ENCODE measurements at places on chromosomes 11 and 22.

- DNase-seq: peak; percentile 75
Measured at GRCh38 chr22:30425616-30426387, at the start of gene MTFP1. TSS of gene MTFP1 (plus strand) at chr22:30425768. CDS start at chr22:30425880, 112 bp downstream.

GRCh38 chr11:33692013-33692504 lies 8.6 kb downstream of the C11orf91 start:
- DNase-seq: no peak

DNA sequence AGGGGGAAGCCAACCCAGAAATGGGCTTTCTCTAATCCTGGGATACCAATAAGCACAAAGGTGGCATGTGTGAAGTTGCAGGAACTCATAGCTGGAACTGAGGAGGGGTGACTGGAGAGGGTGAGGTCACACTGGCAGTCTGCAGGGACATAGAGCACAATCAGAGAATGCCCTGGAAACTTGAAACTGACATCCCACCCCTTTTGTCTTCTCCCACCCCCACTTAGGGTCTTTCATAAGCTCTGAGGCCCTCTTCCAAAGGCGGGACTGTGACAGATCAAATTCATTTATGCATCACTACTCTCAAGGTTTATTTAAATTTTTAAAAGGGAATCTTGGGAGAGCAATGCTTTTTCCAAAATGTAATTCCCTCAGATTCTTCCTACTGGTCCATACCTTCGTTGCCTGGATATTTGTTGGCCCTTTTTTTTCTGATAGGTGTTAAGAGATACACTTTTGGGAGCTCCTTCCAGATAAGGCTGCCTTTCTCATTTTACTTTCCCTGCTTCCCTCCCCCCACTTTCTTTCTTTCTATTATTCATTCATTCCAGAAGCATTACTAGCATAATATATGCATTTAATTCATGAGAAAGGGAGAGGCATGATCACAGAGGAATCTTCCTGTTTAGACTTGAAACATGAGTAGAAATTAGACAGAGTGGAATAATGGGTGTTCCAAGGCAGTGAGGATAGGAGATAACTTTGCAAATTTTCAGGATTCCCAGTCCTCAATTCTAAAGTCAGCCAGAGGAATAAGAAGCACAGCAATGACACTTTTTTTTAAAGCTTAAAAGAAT lies 14.8 kb downstream of the OR51E2 start:
- no peak for DNase-seq

GRCh38 chr11:57240757-57241156 lies 3.7 kb upstream of the APLNR start:
- DNase-seq: no peak

DNA sequence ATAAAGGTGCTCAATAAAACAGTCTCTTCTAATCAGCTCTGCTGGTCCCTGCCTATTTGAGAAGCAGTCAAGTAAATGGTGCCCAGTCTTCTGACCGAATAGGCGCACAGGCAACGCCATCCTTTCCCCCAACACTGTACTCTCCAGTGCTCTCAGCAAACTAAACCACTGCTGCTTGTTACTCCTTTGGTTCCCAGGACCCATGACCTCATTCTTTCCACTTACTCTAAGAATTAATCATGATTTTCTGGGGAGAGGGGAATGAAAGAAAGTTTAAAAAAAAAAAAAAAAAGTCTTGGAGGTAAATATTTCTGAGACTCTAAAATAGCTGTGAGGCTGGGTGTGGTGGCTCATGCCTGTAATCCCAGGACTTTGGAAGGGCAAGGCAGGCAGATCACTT lies 63.7 kb downstream of the SGSM3 start:
- DNase-seq: no peak

DNA sequence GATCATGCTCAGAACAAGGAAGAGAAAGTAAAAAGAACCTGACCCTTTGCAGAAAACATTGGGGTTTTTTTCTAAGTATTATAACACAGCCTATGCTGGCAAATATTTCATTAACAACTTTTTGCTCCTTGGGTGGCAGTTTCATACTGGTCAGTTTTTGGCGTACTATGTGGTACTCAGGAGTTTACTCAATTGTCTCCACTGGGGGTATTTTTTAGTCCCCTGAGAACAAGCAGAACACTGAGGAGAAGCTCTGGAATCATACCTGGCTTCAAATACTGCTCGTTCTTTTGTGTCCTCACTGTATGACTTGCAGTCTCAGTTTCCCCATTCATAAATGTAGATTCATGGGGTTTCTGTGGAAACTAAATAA lies 90.4 kb downstream of the SERGEF start:
- DNase-seq: no peak

DNA sequence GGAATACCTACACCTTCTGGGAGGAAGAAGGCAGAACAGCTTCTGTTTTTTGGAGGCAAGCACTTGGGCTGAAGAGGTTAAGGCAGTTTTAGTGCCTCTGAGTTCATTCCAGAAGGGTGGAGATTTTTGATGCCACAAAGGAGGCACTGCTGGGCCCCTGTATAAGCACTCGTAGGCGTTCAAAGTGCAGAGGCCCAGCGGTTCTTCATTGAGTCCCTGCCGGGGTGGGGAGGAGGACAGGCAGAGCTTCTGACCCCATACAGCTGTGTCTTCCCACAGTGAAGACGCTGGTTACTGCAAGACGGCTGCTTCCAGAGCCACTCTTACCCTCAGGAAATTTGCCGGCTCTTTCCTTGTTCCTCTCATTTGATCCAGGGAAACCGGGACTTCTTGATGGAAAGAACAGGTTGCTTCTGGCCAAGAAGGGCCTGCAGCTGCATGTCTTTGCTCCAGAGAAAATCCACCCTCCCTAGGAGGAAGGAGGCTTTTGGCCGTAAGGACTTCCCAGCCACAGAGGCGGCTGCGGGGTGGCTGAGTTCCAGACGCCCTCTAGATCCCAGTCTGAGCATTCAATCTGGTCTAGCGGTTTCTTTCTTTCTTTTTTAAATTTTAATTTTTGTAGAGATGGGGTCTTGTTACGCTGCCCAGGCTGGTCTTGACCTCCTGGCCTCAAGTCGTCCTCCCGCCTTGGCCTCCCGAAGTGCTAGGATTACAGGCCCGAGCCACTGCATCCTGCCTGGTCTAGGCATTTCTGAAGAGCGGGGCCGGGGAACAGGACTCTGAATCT lies 9.4 kb downstream of the ADAMTS15 start:
- no peak for DNase-seq

GRCh38 chr11:61293867-61294716 lies 1.0 kb downstream of the VWCE start:
- DNase-seq: peak; percentile 75

DNA sequence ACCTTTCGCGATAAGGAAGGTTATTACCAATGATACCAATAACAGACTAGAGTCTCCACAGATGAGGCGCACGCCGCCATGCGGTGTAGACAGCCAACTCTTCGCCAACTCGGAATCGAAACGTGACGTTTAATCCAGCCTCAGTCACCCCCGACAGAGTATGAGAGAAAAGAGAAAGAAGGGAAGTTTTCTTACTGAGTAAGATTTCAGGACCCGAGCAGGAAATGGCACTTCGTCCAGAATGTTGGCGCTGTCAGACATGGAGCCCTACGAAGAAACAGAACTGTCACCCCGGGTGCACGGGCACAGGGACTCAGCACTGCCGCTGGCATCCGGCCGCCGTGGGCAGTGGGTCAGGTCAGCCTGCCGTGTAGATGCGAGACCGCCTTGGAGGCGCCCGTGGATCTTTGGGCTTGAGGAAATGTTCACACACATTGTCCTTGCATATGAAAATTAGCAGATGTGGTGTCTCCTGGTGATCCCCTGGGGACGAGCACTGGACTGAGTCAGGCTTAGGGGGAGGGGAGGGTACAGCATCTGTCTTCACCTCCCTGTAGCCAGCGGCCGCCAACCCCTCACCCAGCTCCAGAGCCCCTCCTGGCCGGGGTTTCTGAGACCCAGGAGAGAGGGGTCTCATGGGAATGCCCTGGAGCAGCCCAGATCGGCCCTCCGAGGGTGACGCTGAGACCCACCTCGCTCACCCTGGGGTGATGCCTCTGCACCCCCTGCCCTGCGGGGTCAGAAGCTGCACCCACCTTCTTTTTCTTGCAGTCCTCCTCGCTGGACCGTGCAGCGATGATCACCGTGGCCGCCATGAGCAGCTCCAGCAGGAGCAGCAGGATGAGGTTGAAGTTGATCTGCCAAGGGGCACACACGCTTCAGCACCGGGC lies 8.3 kb downstream of the MLC1 start:
- DNase-seq: no peak

GRCh38 chr11:76626921-76627401 lies 43.6 kb downstream of the LRRC32 start:
- peak; percentile 58 for DNase-seq

DNA sequence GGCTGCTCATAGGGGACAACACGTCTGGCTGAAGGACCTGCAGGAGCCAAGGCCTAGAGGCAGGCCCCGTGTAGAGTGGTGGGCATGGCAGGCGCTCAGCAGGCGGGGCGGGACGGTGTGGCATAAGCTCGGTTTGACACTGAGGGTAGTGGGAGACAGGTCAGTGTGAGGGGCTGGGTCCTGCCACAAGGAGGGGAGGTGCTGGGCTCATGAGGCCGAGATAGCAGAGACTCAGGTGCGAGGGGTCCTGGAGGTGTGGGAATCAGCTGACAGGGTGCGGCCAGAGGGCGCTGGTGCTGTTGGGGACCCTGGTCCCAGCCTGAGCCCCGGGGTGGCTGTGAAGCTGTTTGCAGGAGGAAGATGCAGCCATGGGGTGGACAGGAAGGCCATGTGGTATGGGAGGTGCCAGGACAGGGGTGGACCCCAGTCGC lies 6.7 kb downstream of the SLC22A12 start:
- DNase-seq: no peak

- DNase-seq: peak; percentile 62
Measured at GRCh38 chr22:36221799-36222751, 17.3 kb downstream of the APOL2 start.

DNA sequence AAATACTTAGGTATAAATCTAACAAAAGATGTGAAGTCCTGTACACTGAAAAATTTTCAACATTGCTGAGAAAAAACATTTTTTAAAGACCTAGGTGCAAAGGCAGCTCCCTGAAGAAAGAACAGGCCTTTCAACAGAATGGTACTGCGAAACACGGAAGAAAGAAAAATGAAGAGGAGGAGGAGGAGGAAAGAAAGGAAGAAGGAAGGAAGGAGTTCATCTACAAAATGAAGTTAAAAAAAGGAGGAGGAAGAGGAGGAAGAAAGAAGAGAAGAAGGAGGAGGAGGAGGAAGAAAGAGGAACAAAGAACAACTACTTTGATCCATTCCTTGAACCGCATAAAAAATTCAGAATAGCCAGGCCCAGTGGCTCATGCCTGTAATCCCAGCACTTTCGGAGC lies 29.5 kb downstream of the DGCR2 start:
- no peak for DNase-seq

- no peak for DNase-seq
Measured at GRCh38 chr11:92711926-92712325, 257.5 kb upstream of the MTNR1B start.

DNA sequence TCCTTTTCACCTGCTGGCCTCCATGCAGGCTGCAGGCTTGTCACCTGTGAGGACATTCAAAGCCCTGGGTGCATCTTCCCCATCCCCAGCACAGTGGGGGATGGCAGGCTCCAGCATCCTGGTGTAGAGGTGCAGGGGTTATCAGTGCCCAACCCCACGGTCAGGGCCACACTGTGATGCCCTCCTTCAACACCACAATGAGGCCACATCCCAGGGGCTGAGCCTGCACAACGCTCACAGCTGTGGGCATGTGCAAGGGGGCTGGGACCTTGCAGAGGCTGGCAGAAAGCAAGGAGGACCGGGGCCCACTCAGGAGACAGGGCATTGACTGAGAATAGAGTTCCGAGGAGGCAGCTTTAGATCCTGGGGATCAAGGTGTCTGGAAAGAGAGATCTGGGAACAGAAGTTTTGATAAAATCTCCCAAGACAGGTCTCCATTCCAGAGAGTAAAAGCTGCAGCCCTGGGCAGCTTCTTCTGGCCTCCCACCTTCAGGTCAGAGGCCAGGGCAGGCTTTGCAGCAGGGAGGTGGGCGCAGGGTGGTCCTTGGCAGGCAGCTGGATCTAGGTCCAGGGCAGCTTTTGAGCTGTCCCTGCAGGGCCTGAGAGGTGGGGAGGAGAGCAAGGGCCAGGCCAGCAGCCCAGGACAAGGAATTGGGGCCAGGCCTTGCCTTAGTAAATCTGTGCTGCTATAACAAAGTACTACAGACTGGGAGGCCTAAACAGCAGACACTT lies 250.8 kb upstream of the B3GAT1 start:
- no peak for DNase-seq

- no peak for DNase-seq
Measured at GRCh38 chr11:117606211-117606610, 190.8 kb downstream of the DSCAML1 start.

DNA sequence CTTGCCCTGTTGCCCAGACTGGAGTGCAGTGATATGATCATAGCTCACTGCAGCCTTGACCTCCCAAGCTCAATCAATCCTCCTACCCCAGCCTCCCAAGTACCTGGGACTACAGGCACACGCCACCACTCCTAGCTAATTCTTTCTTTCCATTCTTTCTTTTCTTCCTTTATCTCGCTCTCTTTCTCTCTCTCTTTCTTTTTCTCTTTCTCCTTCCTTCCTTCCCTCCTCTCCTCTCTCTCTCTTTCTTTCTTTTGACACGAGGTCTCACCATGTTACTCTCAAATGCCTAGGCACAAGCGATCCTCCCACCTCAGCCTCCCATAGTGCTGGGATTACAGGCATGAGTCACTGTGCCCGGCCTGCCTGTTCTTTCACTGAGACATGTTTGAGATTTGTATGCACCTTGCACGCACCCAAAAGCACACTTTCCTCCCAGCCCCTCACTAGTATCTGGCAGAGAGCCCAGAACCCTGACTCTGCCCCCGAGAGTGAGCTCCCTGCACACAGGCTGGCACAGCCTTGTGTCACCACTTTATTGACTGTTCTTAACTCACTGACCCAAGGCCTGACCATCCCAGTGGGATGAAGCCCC lies 56.8 kb downstream of the CD6 start:
- peak; percentile 81 for DNase-seq

GRCh38 chr22:39859903-39860588 lies 33.5 kb downstream of the ENTHD1 start:
- DNase-seq: no peak

- no peak for DNase-seq
Measured at GRCh38 chr22:35634943-35635540, 13.2 kb upstream of the APOL6 start.

GRCh38 chr11:120168960-120169681 lies 31.2 kb upstream of the TRIM29 start:
- peak; percentile 78 for DNase-seq

GRCh38 chr11:40170078-40170477 lies 1289.4 kb downstream of the LRRC4C start:
- DNase-seq: no peak

GRCh38 chr11:61961570-61962212 lies 5.7 kb downstream of the FTH1 start:
- DNase-seq: peak; percentile 22

- no peak for DNase-seq
Measured at GRCh38 chr11:100830978-100831732, 144.1 kb downstream of the ARHGAP42 start.

DNA sequence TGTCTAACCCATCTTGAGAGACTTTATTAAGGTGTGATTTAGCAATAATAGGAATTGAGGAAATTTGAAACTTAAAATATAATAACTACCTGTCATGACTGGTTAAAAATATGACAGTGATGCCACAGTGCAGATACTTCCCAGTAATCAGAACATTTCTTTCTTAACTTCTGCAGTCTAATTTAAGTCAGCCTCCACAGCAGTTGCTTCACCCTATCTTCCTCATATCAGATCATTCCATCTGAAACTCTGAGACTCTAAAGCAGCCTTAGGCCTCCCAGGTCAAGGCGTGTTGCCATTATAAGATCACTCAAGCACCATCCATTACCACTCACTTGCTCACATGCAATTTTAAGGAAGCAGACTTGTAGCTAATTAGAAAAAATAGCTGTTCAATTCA lies 302.2 kb downstream of the AASDHPPT start:
- no peak for DNase-seq

- DNase-seq: no peak
Measured at GRCh38 chr22:46929046-46929709, 166.7 kb downstream of the TBC1D22A start.
